Right renal pelvis (tissue), 4 donors: ENCODE measurements at places on chromosomes 6 and 20.

DNA sequence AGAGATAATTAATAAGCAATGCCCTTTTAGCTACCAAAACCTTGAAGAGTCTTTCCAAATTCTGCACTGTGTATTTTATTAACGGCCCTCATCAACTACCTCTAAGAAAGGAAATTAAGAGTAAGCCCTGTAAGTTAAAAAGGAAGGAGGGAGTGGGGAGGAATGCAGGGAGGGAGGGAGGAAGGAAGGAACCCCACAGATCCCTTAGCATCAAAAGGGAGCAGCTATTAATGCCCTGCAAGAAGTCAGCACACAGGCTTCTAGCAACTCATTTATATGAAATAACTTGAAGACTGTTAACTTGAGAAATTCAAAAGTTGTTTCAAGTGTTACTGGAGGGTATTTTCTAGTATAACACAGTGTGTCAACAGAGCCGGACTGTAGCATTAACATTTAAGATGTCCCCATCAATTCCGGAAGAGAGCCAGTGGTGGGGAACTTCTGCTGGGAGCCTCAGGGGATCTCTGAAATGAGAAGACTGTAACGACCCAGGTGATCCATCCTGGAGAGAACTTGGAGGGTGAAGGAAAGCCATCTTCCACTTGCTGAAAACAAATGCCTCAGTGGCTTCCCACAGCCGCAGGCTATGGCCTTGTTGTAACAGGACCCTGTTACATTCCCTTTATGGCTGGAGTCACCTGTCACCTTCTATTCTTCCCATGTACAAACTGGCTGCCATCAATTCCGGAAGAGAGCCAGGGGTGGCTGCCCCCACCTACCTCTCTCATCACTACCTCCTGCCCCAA, 33.2 kb downstream of the SLC22A23 start:
- no peak for DNase-seq

GRCh38 chr6:135922174-135922573, 70.7 kb downstream of the PDE7B start:
- no peak for DNase-seq

GRCh38 chr20:17856024-17856564, 112.5 kb downstream of the SNX5 start:
- DNase-seq: no peak

- DNase-seq: no peak
These were observed 52.6 kb downstream of the COL19A1 start for GRCh38 chr6:69918813-69919475.

- DNase-seq: no peak
These were observed 199.8 kb downstream of the SMOC2 start for GRCh38 chr6:168640768-168641167.

DNA sequence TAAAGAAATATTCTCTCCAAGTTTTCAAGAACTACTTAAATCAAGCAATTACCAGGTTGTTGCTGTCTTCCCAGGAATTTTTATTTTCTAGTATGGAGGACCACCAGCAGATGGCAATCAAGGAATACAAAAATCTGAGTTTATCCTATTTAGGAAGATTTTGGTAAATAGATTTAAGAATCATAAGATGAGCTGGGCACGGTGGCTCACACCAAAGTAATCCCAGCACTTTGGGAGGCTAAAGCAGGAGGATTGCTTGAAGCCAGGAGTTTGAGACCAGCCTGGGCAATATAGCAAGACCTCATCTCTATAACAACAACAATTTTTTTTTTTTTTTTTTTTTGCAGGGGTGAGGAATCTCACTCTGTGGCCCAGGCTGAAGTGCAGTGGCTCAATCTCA, 19.3 kb upstream of the SEC63 start:
- peak; percentile 40 for DNase-seq

DNA sequence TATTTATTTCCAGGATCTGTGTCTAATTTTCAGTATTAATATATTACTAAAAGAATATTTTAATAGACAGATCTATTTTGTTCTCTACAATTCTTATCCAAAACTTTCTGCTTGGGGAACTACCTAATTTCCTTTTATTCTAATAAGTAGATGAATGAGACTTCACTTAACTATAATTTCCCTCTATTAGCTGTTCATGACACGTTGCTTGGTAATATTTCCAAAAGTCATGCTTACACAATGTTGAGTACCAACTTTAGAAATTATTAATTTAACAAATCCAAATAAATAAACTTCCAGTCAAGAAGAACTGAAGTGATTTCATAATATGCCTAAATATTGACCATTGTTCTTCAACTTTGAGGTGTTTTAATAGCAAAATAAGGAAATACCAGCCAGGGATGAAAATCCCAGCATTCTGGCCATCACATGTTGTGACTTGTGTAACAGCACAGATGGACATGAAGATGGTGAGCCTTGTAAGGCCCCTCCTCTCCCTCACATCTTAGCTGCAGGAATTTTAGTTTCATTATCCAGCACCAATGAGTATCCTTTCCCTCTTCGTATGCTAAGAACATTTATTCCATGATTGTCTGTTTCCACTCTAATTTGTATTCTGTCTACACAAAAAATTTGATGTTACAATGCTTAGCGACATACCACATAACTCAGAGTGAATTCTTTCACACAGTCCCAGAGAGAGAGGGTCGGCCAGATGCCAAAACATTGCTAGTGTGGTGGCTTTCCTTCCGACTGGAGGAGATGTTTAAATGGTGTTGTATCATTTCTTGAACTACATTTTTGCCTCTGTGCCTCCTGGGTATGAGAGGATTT, 137.5 kb downstream of the FOXA2 start:
- no peak for DNase-seq

DNA sequence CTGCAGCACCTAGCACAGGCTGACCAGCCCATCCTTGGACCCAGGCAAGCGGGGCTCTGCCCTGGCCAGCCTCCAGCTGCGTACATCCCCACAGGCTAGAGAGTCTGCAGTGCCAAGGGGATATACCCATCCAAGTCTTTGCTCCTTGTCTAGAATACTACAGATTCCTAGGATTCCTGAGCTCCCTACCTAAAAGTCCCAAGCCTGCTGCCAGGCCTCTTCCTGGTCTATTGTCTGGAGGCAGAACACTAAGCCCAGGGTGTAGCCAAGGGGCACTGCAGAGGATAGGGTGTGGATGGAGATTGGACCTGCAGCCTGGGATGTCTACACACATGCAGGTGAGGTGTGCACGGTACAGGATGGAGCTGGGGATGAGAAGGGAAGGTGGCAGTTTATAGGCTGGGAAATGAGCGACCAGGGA, 90.0 kb upstream of the SIRPA start:
- DNase-seq: no peak

DNA sequence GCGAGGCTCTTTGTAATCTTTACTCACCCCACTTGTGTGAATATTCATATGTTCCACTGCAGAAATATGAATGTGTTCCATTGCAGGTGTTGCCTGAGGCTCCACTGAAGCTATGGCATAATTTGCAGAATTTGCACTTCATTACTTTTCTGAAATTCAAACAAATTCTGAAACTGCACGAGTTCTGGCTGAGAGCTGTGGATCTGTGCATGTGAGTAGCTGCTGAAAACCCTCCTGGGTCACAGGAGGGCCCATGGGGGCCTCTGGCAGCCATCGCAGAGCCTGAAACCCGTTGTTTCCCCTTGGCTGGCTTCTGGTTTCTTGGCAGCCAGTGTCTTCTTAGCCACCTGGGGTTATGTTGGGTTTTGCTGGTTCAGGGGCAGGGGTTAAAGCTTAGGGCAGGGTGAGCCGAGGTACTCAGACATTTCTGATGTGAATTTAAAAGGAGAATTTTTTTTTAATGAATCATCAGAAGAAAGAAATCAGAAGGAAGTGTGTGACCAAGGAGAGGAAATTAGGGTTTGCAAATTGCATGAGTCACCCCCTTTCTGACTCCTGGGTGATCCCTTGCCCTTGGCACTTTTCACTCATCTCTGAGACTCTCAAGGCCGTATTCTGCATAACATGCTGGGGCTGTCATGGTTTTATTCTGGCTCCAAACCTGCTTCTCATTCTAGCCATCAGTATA, 40.6 kb downstream of the TOX2 start:
- DNase-seq: no peak

- DNase-seq: no peak
These were observed 33.0 kb upstream of the PTCHD4 start for GRCh38 chr6:48144021-48144420.

DNA sequence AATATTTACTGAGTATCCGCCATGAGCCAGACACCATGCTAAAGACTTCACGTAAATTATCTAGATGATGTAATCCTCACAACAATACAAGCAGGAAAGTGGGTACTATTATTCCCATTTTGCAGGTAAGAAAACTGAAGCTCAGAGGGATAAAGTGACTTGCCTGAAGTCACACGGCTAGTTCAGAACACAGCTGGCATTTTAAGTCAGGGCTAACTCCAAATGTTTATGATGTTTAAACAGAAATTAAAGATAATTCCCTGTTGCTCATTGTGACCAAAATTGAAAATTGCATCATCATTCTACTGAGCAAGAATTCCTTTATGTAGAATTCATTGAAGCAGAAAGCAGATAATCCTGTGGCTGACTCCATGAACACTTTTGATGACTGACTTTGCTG, 71.3 kb upstream of the STXBP5 start:
- no peak for DNase-seq

GRCh38 chr6:118280210-118280609, 267.9 kb upstream of the PLN start:
- no peak for DNase-seq

DNA sequence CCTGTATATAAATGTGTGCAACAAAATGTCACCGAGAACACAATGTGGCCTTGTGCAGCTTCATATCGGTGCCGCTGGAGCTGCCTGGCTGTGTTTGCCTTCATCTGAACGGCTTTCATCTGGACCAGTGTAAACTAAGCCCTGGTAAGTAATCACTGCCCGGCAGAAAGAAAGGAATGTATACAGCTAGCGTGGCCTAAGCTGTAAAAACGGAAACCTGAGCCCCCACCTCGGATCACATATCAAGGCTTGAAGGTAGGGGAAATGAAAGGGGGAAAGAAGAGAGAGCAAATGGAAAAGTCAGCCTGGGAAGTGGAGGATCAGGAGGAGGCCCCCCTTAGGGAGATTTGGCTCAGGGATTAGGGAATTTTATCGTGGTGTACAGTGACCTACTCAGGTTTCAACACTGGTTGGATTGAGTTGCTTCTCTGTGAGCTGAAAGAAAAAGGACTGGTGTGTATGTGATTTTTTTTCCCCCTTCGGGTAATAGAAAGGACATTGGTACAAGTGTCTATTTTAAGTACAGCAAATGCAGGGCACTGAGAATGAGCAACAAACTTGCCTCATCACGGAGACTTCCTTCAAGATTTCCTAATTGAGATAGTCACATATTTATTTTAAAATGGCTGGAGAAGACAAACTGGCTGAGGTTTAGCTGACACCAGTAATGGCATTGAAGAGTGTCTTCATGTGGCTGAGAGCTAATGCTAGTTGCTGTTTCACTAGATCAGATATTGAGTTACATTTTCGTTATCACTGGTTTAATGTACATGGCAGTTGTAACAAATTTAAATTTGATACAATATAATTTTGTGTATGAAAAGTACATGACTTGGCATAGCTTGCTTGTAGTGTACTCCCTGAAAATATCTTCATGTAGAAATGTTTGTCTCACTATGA, 3.5 kb downstream of the SOBP start:
- peak; percentile 37 for DNase-seq

DNA sequence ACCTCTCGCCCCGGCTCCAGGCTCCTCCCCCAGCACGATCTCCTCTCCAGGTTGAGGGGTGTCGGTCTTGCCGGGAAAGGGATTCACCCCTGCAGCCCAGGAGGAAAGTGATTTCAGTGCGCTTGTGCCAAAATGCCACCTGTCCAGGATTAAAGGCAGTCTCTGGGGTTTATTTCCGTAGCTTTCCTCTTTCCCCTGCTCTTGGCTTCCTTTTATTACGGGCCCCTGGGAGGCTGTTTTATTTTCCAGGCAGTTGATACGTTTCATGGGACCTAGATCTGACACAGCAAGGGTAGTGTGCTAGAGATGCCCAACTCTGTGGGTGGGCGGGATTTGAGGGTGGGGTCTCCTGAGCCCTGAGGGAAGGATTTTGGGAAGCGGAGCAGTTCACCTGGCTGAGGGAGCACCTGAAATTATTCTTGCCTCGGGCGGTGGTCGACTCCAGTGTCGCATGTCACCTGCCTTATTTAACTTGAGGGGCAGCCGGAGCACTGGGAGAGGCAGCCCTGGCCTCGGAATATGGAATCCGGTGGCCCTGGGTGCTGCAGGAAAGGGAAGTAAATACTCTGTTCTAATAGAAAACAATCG, 9.5 kb upstream of the NKX2-2 start:
- DNase-seq: no peak

- DNase-seq: no peak
These were observed 37.6 kb downstream of the NKAIN2 start for GRCh38 chr6:123841067-123841896.

- DNase-seq: no peak
These were observed 289 bp downstream of the FOXP4 start for GRCh38 chr6:41546475-41546865.

DNA sequence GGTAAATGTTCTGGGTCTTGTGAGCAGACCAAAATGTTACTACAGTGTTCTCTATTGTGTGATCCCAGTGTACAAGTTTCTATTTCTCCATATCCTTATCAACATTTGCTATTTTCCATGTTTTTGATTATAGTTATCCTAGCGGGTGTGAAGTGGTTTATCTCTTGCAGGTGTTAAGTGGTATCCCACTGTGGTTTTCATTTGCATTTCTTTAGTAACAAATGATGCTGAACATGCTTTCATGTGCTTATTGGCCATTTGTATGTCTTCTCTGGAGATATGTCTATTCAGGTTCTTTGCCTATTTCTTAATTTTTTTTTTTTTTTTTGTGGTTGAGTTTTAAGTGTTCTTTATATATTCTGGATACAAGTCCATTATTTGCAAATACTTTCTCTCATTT, 35.5 kb downstream of the NSFL1C start:
- no peak for DNase-seq

DNA sequence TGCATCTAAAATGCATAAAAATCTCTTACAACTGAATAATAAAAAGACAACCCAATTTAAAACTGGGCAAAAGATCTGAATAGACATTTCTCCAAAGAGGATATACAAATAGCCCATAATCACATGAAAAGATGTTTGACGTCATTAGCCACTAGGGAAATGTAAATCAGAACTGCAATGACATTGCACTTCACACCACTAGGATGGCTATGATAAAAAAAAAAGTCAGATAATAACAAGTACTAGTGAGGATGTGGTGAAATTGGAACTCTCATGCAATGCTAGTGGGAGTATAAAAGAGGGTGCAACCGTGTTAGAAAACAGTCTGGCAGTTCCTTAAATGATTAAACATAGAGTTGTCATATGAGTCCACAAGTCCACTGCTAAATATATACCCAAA, 24.3 kb upstream of the TBX18 start:
- DNase-seq: no peak

GRCh38 chr6:112622036-112622435, 274.9 kb downstream of the RFPL4B start:
- no peak for DNase-seq

- DNase-seq: no peak
These were observed 46.7 kb upstream of the ISM1 start for GRCh38 chr20:13174402-13174801.

- DNase-seq: peak; percentile 8
These were observed 11.4 kb downstream of the PPIL6 start for GRCh38 chr6:109428889-109429477.
